AG10803 (cell line): ENCODE measurements at places on chromosomes 2 and 18.

- DNase-seq = no peak
These were observed 89.9 kb upstream of the HPCAL1 start for GRCh38 chr2:10212827-10213226.

- DNase-seq = peak; percentile 95
These were observed 31.9 kb upstream of the NRP2 start for GRCh38 chr2:205650450-205650849.

DNA sequence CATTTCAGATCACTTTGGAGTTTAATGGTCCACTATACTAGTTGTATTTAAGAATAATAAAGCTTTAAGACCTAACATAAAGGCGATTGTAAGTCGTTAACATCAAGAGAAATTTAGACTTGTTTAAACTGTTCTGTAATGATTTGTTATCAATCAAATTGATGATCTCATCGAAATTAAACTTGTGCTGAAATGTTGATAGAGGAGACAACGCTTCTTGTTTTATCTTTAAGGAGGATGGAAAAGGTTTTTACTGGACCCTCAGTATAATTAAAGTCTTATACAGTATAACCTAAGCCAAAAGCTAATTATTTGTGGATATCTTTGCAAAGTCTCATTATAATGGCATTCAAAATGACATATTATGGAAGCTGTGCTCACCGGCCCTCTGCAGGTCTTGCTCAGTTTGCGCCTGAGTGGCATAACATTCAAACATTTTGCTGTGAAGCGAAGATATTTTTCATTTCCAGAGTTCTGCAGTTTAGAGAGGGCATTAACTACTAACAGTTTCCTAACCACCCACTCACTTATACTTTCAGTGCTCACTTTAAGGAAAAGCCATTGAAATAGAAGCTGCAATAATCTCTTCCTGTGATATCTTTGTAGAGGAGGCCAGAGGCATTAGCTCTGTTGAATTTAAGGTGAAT lies 1.4 kb upstream of the SERTAD2 start:
- DNase-seq = peak; percentile 37

GRCh38 chr2:63712748-63713147 lies 124.0 kb downstream of the MDH1 start:
- peak; percentile 86 for DNase-seq
